ENCODE measurements at places on chromosomes 7 and 10.

DNA sequence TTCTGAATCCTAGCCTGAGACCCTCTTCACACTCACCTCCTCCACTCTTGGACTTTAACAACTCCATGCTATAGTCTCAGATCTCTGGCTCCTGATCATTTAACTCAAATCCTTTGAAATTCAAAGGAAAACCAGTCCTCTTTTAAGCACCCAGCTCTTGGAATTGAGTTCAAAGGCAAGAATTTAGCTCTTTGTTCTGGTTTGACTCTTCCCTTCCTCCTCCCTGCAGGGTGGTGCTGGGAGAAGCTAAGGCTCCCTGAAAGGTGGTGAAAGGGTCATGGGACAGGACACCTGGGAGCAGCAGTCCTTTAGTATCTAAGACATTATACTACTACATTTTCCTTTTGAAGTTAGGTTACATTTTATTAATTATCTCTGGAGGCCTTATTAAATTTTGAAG lies 259.4 kb downstream of the CCSER2 start:
- no peak for DNase-seq

DNA sequence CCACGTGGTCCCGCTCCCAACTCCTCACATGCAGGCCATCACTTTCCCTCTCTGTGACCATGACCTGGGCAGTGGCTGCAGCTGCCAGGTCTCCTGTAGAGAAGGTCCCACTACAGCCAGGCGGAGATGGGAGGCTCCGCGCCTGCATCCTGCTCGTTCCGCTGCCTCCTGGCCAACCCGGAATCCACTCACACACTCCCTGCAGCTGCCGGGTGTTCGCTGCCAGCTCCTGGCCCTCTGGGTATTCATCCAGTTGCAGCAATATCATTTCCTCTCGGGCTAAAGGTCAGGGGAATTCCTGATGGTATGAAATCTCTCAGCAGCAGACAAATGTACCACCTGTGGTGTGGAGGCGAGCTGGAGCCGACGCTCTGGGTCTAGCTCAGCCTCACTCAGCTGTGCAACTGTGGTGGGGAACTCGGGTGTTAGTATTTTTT lies 65.7 kb downstream of the TLL2 start:
- DNase-seq = no peak

- no peak for DNase-seq
These were observed 2.7 kb downstream of the CHAT start for GRCh38 chr10:49616421-49617101.

- no peak for DNase-seq
These were observed 62.2 kb upstream of the PRKG1 start for GRCh38 chr10:51012073-51012472.

GRCh38 chr7:102832674-102833073 lies 80.1 kb upstream of the LRRC17 start:
- DNase-seq = no peak

DNA sequence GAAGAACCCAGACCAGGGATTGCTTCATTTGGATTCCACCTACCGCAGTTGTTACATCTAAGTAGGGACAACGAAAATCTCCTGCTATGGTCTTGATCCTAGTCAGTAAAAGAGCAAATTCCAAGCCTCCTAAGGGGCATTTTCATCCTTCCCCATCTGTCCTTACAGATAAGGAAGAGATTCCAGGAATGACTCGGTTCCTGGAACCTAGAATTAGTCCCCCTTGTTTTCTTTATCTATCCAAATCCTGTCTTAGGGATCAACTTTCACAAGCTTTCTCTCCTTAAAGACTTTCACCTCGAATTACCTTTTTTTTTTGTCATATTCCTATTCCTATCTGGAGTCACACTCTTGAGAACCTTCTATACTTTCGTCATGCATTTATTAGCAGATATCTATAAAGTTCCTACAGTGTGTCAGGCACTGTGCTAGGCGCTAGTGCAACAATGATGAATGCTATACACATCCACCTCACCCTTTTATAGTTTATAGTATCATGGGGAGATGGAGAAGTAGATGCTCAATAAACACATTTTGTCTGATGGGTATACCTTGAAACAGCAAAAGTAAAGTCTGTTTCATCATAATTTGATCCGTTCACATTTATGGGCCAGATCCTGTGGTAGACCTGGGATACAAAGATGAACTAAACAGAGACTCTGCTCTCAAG lies 39.2 kb downstream of the LAMB4 start:
- no peak for DNase-seq

- peak; percentile 92 for DNase-seq
These were observed 1.8 kb downstream of the SEMA3C start for GRCh38 chr7:80916770-80917741.

GRCh38 chr10:101997803-101998202 lies 58.2 kb downstream of the ARMH3 start:
- DNase-seq = no peak

DNA sequence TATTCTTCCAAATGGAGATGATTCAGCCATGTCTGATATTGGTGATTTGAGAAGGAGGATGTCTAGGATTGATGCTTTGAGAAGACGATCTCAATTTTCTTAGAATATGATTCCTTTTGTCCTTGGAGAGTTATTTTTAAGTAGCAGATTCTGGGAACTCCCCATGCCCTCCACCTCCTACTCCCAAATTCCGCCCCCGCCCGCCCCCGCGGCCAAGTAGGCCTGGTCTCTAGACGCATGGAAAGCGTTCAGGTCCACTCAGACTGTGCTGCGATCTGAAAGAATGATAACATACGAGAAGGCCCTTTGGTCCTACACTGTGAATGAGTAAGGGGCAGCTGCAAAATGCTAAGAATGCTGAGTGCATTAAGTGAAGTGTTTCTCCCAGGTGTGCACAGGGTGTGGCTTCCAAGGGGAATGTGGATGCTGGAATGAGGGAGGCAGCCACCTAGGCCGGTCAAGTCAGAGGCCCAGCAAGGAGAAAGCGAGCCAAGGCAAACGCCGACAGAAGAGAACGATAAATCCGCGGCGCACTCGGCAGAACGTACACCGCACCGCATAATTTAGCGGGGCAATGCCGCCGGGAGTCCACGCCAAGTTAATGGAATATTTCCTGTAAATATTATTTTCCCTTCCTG lies 142.3 kb downstream of the PRPF18 start:
- DNase-seq = no peak

- DNase-seq = no peak
These were observed 112.6 kb downstream of the RNF32 start for GRCh38 chr7:156753229-156753560.

- peak; percentile 8 for DNase-seq
These were observed 26.7 kb downstream of the ERCC6 start for GRCh38 chr10:49512121-49512809.

DNA sequence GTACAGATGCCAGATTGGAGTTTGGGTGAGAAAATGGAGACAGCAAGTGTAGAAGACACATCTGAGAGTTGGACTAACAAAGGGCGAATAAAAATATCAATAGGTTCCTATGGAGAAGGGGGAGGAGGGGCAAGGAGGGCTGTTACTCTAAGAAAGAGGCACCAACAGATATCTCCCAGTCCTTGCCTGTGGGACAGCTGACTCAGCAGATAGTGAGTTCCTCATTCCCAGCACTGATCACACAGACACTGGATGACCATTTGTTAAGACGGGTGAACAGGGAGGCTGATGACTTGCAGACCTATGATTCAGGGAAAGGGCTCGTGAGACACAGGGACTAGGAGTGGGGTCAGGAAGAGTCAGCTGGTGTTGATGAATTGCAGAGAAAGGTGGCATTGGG lies 5.7 kb upstream of the PRR15 start:
- DNase-seq = peak; percentile 42

DNA sequence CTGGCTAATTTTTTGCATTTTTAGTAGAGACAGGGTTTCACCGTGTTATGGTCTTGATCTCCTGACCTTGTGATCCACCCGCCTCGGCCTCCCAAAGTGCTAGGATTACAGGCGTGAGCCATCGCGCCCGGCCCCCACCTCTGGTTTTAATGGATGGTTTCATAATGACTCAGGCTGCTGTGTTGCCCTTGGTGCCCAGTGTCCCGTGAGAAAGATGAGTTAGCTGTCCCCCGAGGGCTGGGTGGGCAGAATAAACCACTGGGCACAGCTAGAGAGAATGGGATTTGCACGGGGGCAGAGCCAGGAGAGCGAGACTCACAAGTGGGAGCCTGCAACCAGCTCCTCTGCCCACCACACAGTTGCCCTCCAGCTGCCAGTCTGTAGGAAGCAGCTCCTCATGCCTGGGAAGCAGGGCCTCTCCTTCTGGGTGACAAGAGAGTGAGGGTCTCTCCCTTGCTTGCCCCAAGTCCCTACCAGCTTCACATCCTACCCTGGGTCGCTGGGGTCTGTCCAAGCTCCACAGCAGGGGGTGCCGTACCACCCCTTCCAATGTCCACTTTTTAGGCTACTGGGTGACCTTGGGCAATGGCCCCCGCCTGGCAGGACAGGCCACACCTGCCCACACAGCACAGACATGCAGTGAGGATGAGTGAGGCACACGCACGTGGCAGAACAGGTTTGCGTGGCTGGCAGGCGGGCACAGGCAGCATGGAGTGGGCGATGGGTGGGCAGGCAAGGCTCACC lies 16.1 kb upstream of the NDST2 start:
- DNase-seq = peak; percentile 96

- DNase-seq = no peak
These were observed 331.4 kb upstream of the SHH start for GRCh38 chr7:156143683-156144082.

DNA sequence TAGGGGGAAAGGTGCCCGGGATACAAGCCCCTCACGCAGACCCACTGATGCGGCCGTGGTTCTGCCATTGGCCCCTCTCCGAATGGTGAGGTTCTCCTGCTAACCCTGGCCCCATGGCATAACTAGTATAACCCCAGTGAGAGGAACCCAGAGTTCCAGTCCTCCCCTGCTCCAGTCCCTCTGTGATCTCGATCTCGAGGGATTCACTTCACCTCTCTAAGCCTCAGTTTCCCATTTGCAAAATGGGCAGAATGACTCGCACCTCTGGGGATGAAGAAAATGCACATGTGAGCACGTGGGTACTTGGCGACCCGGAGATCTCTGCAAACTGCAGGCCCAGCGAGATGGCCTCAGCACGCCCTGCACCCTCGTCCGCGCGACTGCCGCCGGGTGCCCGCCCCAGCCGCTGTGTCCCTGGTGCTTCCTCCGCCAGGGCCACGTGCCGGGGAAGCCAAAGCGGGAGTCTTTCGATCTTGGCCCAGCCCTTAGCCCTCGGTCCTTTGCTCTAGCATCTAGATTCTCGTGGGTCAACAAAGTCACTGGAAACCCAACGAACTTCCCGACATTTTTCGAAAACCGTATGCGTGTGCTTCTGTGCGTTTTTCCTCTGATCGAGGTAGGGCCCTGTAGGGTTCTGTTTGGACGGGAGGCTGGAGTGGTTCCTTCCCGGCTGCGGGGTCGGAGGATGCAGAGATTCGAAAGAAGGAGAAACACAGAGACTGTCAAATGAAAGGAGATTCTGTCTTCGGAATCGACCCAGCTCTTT lies 169.8 kb downstream of the UBE2H start:
- no peak for DNase-seq

DNA sequence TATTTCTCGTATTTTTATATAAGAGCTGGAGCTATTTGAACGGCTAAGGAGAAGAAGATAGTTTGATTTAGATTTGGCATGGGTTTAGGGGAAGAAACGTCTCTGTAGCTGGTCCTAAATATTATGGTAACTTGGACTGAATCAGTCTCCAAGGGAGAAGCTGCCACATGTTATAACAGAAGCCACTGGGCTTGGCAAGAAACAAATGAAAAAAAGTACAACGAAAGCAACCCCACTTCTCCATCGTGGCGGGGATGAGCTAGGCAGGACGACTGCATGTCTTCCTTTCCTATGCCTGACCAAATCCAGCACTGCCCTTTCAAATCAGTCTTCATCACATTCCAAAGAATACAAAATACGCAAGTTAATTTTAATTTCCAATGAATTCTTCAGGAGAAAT lies 196.7 kb upstream of the KLF14 start:
- DNase-seq = no peak

GRCh38 chr7:103887853-103888602 lies 101.4 kb downstream of the RELN start:
- DNase-seq = peak; percentile 69

- DNase-seq = peak; percentile 8
These were observed 81.8 kb downstream of the NT5C2 start for GRCh38 chr10:103111031-103111917.

DNA sequence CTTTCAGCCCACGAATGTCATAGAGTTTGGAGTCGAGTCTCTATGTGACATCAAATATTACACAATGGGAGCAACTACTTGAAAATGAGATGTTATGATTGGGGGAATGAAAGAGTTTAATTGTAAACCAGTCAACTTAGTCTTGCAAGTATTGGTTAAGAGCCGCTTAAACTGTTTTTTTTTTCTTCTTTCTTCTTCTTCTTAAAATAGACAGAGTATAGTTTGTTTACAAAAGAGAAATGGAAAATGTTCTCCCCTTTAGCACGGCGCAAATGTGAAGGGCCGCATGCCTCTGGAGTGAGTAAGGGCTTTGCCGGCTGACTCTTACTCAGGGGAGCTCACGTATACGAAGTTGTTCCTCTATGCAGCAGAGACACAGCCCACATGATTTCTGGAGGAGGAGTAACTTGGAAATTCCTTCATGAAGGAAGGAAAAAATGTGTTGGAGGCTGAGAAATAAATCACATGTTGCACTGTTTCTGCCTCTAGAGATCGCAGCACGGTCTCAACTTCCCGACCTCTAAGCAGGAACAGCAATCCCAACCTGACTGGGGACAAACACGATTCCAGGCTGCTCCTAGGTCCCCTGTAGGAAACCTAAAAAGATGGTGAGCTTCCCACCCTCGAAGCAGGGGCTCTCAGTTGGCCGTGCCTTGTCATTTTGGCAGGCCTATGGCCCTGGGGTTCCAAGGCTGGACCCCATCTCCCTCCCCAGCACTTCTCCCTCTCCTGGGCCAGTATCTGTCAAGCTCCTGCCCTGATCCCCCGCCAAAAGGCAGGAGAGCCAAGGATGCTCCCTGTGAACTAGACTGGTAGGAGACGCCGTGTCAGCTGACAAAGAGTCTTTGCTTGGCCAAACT lies 44.8 kb downstream of the MYOF start:
- peak; percentile 99 for DNase-seq

DNA sequence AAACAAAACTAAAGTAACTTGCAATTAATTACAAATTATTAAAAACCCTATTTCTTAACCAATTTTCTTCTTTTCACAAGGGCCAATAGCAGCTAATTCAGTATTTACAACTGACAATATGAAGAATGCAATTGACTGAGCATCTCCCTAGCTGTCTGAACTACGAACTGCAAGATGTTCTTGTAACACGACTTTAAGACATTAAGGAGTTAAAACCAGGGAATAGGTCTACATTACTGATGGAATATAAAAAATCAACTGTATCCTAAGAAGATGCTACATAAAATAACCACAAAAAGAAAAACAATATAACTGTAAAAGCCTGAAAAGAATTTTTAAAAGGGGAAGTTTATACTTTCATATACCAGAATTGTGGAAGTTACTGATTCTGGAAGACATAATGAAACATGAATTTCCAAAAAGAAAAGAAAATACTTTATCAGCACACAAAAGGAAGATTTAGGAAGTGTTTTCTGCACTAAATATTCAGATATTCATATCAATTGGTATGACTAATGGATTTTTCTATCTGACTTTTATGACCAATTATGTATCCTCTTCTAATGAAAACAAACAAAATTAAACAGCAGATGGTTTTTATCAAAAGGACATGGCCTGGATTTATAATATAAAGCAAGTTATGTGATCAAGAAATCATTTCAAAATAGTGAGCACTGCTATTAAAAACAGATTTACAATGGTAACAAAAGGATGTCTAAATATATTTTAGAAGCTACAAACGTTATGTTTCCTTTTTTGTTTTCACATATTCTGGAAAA lies 1.6 kb downstream of the GPR22 start:
- no peak for DNase-seq

- peak; percentile 31 for DNase-seq
These were observed 330.4 kb downstream of the KIF20B start for GRCh38 chr10:90031776-90032175.
